ENCODE measurements at places on chromosomes 11 and 22. TPM values are rescaled to one million over a fixed set of nuclear protein-coding genes. Genes with fewer than 3 reads are reported as not detected.

- no peak for DNase-seq
Measured at GRCh38 chr11:124882339-124883071, 15.2 kb downstream of the ROBO4 start.

GRCh38 chr22:22103078-22103875, 120.7 kb upstream of the TOP3B start:
- DNase-seq: no peak

GRCh38 chr22:25282671-25283561, 63.5 kb downstream of the CRYBB2 start:
- no peak for DNase-seq

DNA sequence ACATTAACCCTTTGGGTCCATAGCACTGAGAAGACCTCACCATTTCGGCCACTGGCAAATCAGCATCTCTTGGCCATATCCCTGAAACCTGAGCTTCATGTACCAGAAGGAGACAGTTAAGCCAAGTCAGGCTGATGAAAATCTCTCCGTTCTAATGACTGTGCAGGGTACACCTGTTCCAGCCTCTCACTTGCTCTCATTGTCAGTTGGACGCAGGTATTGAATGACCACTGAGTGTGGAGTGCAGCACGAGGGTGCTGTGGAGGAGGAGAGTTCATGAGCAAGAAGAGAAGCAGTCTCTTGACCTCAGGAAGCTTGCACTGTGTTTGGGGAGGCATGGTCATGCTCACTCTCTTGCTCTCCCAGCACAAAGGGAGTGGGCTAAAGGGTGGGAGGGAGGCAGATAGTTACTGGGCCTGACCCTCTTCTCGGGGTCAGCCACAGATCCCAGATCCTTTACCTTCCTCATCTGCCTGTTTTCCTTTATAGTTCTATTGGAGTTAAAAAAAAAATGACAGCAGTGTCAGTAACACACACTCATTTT, 65.2 kb downstream of the ZBTB16 start:
- DNase-seq: no peak

DNA sequence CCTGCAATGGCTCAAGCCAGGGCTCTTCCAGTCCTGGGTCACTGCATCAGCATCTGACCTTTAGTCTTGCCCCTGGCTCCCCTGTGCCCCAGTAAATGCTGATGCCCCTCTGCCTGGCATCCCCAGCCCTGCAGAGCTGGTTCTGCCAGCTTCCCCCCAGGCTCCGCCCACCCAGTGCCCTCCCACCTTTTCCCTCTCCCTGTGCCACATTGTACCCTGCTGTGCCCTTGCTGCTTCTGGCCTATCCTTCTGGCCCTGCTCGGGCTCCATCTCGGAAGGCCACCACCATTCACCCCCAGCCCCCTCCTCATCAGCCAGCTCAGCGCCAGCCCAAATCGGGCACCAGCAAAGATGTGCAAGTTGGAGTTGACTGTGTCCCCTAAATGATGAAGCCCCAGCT, 7.4 kb downstream of the CAPN5 start:
- no peak for DNase-seq

DNA sequence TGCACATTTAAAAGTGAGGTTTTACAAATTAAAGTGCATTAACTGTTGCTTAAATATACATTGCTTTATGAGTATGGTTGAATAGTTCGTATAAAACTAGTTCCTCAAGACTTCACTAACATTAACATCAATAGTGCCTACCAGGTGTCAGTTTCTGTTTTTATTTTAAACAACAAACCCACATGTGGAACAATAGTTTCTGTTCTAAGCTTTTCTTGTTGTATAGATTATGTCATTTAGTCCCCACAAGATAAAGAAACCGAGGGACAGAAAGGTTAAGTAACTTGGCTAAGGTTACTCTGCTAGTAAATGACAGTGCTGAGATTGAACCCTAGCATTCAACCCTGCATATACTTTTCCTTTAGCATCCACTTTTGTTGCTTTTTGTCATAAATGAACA, 41.4 kb upstream of the ST14 start:
- no peak for DNase-seq

DNA sequence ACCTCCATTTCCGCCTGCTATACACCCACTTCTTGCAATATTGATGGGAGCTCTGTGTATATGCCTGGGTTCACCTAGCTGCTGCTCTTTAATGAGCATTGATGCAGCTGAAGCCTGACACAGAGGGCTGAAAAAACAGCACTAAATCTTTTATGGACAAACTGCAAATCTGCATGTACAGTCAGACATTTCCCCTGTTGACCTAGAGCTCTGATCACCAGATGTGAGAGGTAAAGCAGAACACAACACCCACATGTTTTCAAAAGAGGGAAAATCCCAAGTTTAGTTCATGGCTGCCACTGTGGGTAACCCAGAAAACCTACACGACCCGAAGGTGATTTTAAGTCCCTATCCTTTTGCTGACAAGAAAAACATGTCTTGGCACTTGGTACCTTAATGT, 303.0 kb upstream of the PITPNB start:
- no peak for DNase-seq

- no peak for DNase-seq
Measured at GRCh38 chr11:85875505-85875904, 20.3 kb downstream of the CCDC83 start.

- DNase-seq: no peak
Measured at GRCh38 chr11:65440831-65441499, 18.4 kb downstream of the NEAT1 start.

DNA sequence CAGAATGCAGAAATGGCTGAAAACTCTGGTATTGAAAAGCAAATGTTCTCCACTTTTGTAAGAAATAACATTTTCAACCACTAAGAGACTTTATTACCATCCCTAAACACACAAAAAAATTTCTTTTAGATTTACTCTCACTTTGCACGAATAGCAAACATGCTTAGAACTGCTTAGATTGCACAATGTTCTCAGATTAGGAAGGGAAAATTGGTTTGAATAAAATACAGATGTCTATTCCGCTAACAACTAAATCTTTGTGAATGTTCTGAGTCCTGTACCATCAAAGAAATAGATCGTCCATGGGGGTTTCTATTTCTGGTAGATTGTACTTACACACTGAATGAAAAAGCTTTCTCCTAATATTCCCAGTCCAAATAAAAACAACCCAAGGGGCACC, 40.1 kb downstream of the BDNF start:
- DNase-seq: no peak

- no peak for DNase-seq
Measured at GRCh38 chr11:8823174-8823742, 87.7 kb upstream of the AKIP1 start.

GRCh38 chr22:42688241-42689211, 32.1 kb downstream of the A4GALT start:
- no peak for DNase-seq

ABCC8 gene
- total RNA-seq: not detected

SERPING1 gene
- total RNA-seq: not detected

E2F8 gene
- not detected for total RNA-seq

FUT4 gene
- total RNA-seq: 7.2 TPM

KCNJ4 gene
- total RNA-seq: not detected
